ENCODE measurements at places on chromosomes 13 and 19.
A peak's percentile ranks its signal among the peaks of the same experiment; 100 is the strongest.

DNA sequence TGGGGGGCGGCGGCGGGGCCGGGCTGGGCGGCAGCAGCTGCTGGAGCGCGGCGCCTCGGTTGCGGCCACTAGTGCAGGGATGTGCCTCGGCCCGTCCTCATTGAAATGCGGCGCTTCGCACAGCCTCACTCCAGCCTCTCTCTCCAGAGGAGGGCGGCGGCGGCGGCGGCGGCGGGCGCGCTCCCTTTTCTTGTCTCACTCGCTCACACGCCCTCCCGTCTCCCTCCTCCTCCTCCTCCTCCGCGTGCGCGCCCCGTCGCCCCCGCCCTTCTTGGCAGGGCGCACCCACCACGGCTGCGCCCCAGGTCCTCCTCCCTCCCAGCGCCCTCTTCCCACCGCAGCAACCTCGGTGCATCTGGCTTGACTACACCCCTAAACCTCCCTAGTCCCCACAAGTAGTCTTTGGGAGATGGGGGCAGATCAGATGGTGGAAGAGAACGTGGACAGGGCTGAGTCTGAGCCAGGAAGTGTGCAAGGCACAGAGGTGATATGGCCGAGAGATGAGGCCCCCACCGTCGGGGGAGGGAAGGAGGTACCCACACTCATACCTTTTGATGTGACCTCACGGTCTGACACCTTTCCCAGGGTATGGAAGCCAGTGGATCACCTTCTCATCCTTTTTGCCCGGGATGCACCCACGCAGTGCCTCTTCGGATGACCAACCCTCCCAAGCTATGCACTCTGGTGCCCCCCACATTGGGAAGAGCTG is at the start of gene DCLK1:
DCLK1 (minus strand) TSS at position 161 of the 709 bp plus-strand sequence.
- DNase-seq = no peak
- peak within 1 kb of the TSS; percentile 75 for H3K4me3 ChIP-seq
- H3K4me1 ChIP-seq = no peaks in the 10 kb centered on the region
- no peaks in the 10 kb centered on the region for H3K27me3 ChIP-seq

DNA sequence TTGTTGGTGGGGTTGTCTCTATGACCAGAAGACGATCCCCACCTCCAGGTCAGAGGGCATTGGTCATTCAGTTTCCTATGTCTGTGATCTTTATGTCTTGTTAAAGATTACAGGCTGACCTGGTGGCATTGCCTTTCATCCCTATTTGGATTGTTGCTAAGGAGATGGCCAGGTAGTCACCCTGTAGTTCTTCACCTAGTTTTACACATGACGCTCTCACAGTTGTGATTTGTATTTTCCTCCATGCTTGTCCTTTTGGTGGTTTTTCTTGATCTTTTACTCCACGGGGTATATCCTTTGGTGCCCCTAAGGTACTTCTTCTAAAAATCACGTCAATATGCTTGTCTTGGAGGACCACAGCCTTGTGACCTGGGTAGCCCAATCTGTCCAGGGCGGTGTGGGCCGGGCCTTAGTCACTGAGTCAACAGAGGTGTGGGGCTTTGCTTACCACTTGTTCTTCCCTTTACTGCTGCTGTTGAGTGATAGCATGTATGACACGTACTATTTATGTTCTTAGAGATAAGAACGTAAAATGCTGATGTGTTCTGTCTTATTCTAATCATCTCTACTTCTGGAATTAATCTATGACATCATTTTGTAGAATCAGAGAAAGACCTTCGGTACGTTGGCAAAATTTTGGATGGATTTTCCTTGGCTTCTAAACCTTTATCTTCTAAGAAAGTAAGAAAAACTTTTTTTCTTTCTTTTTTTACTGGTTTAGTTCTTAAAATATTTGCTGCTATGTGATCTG is 20.1 kb downstream of the GPATCH1 start:
- H3K4me1 ChIP-seq = no peaks in the 10 kb centered on the region
- H3K27me3 ChIP-seq = no peaks in the 10 kb centered on the region
- no peak overlapping the region for H3K27ac ChIP-seq
- peaks cover 29% of the 10 kb centered on the region for H3K36me3 ChIP-seq
- DNase-seq = no peak
- H3K4me3 ChIP-seq = no peak overlapping the region

DNA sequence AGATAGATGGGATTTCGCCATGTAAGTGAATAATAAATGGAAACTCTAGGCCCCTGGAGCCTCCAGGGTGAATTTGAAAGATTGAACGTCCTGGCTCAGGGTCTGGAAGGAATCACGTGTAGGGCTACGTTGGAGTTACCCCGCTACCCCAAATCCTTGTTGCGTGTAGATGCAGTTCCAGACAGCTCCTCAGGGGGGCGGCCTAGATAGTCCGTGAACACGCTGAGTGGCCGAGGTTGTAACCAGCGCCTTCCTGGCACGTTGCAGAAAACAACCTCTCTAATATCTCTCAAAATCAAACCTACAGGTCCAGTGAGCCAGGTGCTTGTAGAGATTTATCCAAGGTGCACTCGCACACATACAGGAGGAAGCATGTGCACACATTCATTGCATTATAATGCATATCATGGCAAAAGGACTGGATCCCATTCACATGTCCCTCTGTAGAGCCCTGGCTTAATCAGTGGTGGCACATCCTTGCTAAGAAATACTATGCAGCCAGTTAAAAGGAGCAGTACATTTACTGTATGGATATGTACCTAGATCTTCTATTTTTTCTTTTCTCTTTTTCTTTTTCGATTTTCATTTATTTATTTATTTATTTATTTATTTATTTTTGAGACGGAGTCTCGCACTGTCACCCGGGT is 2.5 kb upstream of the KEAP1 start:
- H3K4me1 ChIP-seq = peaks cover 8% of the 10 kb centered on the region
- peak overlapping the region; percentile 56 for H3K4me3 ChIP-seq
- no peak overlapping the region for H3K27ac ChIP-seq

DNA sequence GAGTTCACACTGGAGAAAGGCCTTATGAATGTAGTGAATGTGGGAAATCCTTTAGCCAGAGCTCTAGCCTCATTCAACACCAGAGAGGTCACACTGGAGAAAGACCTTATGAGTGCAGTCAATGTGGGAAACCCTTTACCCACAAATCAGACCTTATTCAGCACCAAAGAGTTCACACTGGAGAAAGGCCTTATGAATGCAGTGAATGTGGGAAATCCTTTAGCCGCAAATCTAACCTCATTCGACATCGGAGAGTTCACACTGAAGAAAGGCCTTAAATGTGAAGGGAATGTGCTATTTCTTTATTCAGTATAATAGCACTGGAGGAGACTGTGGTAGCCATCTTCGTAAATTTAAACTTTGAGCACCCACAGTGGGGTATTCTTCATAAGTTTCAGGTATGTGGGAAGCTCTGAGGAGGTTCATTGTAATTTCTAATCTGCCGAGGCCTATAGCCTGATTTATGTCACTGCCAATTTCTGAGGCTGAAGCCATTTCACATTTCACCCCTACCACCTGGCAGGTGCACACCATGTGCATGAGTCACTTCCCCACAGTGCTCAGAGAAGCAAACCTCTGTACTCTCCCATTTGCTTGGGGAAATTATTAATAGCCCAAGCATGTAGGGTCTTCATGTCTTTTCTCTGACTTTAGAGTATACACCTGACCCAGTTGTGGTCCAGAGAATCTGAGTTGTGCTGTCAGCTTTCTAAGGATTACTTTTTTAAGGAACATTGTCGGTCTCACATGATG is 6.4 kb downstream of the ZNF551 start:
- no peak for DNase-seq
- no peaks in the 10 kb centered on the region for H3K4me1 ChIP-seq
- no peaks in the 10 kb centered on the region for H3K27me3 ChIP-seq
- peaks cover 49% of the 10 kb centered on the region for H3K36me3 ChIP-seq

DNA sequence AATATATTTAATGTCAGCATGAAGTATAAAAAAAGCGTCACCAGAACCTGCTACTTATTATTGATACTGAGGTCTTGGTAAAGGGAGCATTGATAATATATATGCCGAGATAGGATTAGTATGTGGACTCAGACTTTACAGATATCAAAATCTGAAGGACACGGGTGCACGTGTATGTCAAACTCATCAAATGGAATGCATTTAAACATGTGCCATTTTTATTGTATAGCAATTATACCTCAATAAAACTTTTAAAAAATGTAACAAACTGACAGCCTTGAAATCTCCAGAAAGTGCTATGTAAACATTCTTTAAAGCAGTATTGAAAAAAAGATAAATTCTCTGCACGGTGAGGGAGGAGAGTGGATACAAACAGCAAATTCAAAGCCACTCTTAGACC is 157.9 kb downstream of the RNF17 start:
- no peak for DNase-seq
- no peaks in the 10 kb centered on the region for H3K27me3 ChIP-seq
- peak overlapping the region; percentile 91 for H3K4me3 ChIP-seq
- H3K4me1 ChIP-seq = peaks cover 2% of the 10 kb centered on the region
- H3K36me3 ChIP-seq = no peaks in the 10 kb centered on the region

DNA sequence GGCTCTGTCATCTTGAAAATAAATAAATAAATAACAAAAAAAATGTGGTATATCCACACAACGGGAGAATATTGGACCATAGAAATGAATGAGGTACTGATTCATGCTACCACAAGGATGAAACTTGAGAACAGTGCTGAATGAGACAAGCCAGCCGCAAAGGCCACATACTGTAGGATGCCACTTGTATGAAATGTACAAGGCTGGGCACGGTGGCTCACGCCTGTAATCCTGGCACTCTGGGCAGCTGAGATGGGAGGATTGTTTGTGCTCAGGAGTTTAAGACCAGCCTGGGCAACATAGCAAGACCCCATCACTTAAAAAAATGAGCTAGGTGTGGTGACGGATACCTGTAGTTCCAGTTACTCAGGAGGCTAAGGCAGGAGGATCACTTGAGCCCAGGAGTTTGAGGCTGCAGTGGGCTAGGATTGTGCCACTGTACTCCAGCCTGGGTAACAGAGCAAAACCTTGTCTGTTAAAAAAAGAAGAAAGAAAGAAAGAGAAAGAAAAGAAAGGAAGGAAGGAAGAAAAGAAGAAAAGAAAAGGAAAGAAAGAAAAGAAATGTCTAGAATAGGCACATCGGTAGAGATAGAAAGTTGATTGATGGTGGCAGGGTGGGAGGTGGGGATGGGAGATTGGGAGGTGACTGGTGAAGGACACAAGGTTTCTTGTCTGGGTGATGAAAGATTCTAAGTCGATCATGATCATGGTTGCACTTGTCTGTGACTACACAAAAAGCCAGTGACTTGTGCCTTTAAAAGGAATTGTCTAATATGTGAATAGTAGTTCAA is 20.3 kb downstream of the HPN start:
- H3K36me3 ChIP-seq = no peaks in the 10 kb centered on the region
- no peak overlapping the region for H3K27ac ChIP-seq
- H3K27me3 ChIP-seq = no peaks in the 10 kb centered on the region
- no peak for DNase-seq

- no peak overlapping the region for H3K4me3 ChIP-seq
- H3K36me3 ChIP-seq = no peaks in the 10 kb centered on the region
- H3K27ac ChIP-seq = no peak overlapping the region
- H3K27me3 ChIP-seq = no peaks in the 10 kb centered on the region
Measured at GRCh38 chr19:31057476-31057875, 291.8 kb downstream of the TSHZ3 start.

DNA sequence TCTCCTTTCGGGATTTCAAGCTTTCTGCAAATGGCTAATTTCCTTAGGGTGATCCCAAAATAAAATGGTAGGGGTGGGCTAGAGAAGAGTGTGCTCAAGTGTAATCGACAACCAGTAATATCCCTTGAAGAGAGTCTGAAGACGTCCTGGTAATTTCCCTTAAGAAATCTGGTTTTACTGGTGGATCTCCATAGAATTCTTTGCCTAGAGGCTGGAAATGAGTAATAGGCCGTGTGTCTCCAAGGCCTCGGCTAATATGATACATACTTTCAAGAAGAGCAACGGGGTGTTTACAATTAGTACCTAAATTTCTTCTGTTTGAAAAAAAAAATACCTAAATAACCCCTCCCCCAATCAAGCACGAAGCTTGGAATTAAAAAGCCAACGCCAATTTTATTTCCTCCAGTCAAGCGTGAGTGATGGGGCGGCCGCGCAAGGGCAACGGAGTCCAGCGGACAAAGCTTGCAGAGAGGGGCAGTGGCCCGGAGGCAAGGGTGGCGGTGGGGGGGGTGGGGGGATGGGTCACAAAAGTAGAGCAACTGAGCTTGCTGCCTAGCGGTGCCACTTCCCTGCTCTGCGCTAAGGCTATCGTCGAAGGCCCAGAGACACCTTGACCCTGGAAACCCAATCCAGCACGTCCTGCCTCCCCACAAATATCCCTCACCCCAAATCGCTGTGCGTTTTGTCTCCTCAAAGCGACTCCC is 7.8 kb downstream of the SOX21 start:
- H3K4me3 ChIP-seq = no peak overlapping the region
- no peak for DNase-seq
- no peaks in the 10 kb centered on the region for H3K36me3 ChIP-seq
- H3K4me1 ChIP-seq = peaks cover 8% of the 10 kb centered on the region

DNA sequence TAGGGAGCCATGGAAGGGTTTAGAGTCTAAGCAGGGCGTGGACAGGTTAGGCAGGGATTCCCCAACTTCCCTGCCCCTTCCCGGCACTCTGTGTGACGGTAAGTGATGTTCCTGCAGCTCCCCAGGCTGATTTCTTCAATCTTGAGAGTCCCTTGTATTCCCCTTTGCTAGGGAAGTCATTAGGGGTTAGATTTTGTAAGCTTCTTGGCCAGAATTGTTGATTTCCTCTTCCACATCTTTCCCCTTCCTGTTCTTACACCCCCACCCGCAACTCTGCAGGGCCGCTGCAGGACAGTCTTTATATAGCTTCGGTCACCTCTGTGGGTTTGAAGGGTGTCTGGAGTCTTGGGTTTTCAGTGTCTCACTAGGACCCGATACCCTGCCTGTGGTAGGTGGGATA is 10.6 kb upstream of the ADGRE1 start:
- H3K36me3 ChIP-seq = no peaks in the 10 kb centered on the region
- H3K4me1 ChIP-seq = no peaks in the 10 kb centered on the region
- no peak overlapping the region for H3K4me3 ChIP-seq
- no peak for DNase-seq
- no peaks in the 10 kb centered on the region for H3K27me3 ChIP-seq

- H3K4me3 ChIP-seq = no peak overlapping the region
- no peak for DNase-seq
- no peaks in the 10 kb centered on the region for H3K4me1 ChIP-seq
- no peaks in the 10 kb centered on the region for H3K27me3 ChIP-seq
- no peak overlapping the region for H3K27ac ChIP-seq
Measured at GRCh38 chr13:62593804-62594203, 1178.2 kb upstream of the PCDH20 start.

DNA sequence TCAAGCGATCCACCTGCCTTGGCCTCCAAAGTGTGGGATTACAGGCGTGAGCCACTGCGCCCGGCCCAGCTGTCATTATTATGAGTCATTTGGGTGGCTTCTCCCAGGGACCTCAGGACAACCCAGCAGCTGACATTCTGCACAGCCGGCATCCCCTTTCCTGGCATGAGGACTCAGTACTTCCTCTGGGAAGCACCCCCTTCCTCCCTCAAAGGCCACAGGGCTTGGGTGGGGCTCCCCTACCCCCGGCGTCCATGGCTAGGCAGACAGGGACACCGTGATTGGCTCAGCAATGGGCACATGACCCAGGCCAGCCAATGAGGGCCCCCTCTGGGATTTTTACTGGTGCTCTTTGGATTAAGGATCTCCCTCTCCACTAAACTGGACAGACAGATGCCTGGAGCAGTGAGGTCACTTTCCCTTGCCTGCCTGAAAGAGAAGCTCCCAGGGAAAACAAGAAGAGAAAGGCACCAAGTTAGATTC is 6.0 kb downstream of the KANK2 start:
- peaks cover 28% of the 10 kb centered on the region for H3K36me3 ChIP-seq
- peaks cover 55% of the 10 kb centered on the region for H3K4me1 ChIP-seq
- no peaks in the 10 kb centered on the region for H3K27me3 ChIP-seq
- peak; percentile 65 for DNase-seq

- no peak overlapping the region for H3K4me3 ChIP-seq
- H3K27ac ChIP-seq = no peak overlapping the region
- no peak for DNase-seq
- no peaks in the 10 kb centered on the region for H3K27me3 ChIP-seq
Measured at GRCh38 chr19:47650700-47651099, 41.8 kb downstream of the BICRA start.
